Body of pancreas (tissue), 4 donors: ENCODE measurements at places on chromosomes 12 and 14.

DNA sequence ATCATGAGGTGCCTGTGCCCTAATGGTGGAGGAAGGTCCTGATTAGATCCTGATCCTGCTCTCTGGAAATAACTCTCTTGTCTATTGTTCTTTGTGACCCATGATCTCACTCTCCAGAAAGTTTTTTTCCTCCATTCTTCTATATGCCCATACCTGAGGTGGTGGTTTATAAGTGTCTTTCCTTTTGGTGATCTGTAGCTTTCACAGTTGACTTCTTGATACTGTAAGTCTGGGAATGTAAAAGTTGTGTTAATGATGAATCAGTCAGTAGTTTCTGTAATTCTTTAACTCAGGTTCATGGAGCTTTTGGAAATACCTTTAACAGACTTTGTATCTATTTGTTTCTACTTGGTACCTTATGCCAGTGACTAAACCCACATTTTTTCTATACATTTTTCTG, 444.0 kb upstream of the FLRT2 start:
- no peak for DNase-seq

DNA sequence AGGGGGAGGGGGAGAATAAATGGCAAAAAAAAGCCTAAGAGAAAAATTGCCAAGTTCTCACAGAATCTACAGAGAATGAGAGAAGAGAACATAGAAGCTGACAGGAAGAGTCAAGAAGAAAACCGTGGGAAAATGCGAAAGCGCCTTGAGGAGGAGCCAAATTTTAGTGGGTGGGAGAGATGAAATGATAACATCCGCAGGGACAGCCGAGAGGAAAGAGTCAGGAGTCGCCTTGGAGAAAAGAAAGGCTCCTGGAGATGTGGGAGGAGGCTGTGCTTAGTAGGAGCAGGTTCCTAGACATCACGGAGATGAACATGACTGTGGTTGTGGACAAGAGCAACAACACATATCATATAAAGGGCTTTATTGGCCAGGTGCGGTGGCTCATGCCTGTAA, 49.4 kb downstream of the PHLDA1 start:
- no peak for DNase-seq

DNA sequence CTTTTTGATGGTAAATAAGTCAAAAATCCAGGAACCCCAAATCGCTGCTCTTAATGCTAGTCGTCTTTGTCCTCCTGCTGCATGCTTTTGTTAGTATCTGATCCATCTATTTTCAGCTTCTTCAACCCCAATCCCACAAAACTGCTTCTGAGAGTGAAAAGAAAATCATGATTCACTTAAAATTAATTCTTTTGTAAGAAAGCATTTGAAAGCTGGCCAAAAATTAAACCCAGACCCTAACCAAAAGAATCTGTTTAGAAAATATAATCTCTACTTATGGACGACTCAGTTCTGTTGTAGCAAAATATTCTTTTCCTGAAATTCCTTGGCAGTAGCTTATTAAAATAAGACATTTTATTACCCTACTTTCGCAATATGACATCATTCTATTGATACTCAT, 443.6 kb upstream of the SYT1 start:
- DNase-seq: no peak

- no peak for DNase-seq
Observed at GRCh38 chr14:38280081-38280480, 24.2 kb upstream of the CLEC14A start.

- no peak for DNase-seq
Observed at GRCh38 chr12:106582641-106583230, at the start of gene RFX4. Gene RFX4 (plus strand): TSS chr12:106583004. CDS start chr12:106583321, 317 bp downstream.

GRCh38 chr14:105851716-105852377, 325.5 kb downstream of the TMEM121 start:
- DNase-seq: no peak

- DNase-seq: no peak
Observed at GRCh38 chr12:16003460-16003859, 92.3 kb downstream of the DERA start.

DNA sequence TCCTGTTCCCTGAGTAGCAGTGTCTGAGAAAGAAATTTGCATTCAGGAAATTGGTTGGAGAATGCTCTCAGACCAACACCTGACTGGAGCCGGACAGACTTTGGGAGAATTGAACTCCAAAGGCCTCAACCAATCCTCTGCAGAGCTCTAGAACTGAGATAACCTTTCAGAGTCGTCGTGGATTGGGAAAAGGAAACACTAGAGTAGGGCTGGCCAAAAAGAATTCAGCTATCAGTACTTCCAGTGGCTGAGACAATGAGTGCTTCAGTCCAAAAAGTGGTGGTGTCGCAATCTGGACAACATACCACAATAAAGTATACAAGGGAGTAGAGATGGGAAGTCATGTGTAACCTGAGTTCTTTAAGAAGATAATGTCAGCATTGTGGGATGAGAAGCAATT, 377.1 kb downstream of the SLC16A7 start:
- DNase-seq: no peak

DNA sequence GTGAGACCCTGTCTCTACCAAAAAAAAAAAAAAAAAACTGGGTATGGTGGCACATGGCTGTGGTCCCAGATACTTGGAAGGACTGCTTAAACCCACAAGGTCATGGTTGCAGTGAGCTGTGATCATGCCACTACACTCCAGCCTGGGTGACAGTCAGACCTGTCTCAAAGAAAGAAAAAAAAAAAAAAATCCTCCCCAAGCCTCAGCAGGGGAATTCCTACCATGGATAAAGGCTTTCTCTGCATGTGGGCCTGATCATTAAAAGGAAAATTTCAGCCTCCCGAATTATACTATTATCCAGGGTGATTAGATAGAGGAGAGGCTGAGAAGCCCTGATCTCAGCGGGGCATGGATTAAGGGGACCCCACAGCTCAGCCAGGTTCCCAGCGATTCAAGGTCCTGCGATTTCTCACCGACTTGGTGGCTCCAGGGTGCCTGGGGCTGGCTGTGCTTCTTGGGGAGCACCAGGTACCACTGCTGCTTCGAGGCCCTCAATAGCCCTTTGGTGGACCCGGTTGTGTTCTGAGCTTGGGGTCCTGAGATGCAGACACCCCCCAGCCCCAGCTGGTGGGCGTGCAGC, 5.6 kb downstream of the SH2B3 start:
- no peak for DNase-seq

- no peak for DNase-seq
Observed at GRCh38 chr12:57366315-57366714, 64.5 kb downstream of the R3HDM2 start.

GRCh38 chr12:132170094-132170636, 25.9 kb downstream of the NOC4L start:
- DNase-seq: no peak

GRCh38 chr14:100471441-100472093, 115.7 kb downstream of the BEGAIN start:
- no peak for DNase-seq

DNA sequence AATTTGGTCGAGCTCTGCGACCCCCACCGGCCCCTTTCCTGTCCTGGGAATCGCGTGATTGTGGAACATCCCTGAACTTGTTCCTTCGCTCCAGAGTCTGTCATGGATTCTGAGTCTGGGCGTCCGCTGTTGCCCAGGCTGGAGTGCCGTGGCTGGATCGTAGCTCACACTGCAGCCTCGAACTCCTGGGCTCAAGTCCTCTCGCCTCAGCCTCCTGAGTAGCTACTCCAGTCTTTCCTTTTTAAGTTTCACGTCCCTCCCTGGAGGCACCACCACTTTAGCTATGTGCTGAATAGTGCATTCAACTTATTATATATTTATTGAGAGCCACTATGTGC, 698 bp downstream of the ACOT6 start:
- no peak for DNase-seq

DNA sequence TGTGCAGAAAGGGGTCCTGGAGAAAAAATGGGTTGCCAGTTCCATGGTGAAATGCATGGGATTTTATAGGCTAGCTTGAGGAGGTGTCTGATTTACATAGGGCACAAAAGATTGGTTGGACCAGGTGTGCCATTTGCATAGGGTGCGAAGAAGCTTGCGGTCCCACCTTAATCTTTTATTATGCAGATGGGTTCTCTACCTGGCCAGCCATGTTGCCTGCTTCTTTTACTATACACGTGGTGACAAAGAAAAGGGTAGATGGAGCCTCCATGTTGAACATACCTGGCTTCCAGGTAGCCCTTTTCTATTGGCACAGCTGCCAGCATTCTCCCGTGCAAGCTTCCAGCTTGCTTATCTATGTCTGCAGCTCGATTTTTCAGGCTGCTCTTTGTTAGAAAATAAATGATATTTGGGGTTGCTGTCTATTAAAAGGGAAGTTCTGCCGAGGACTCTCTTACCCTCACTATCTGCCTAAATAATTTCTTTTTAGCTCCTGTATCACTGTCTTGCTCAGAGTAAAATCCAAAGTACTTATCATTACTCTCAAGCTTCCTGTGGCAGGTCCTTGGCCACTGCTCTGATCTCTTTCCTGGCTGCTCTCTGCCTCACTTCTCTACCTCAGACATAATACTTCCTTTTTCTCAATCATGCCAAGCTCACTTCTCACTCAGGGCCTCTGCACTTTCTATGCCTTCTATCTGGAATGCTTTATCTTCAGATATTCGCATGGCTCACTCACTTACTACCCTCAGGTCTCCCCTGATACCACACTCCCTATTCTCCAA, 216.0 kb upstream of the DAAM1 start:
- DNase-seq: no peak

DNA sequence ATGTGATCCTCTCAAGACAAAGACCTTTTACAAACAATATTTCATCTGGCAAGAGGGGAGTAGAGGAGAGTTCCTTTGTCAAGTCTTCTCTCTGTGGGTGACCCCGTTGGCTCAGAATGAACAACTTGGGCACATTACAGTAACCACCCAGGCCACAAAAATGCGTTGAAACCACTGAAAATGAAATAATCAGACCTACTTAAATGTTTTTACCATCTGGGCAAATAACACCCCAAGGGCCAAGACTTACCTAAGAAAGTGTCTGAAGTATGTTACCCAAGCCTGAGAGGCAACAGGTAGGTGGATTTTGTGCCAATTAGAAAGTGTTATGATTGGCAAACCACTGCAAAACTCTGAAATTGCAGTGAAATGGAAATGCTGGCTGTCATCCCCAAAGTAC, 1.3 kb downstream of the TC2N start:
- no peak for DNase-seq

- no peak for DNase-seq
Observed at GRCh38 chr12:1915082-1915968, 3.1 kb downstream of the CACNA2D4 start.

GRCh38 chr12:34126239-34126641, 103.9 kb downstream of the ALG10 start:
- DNase-seq: no peak

GRCh38 chr14:101788016-101788635, 26.6 kb downstream of the PPP2R5C start:
- DNase-seq: no peak

GRCh38 chr12:45464699-45465098, 248.8 kb downstream of the ANO6 start:
- DNase-seq: no peak

GRCh38 chr12:63212316-63212715, 61.3 kb upstream of the AVPR1A start:
- DNase-seq: no peak

GRCh38 chr14:26173581-26174110, 424.2 kb downstream of the NOVA1 start:
- no peak for DNase-seq

- peak; percentile 90 for DNase-seq
Observed at GRCh38 chr12:64780531-64781279, 21.5 kb upstream of the GNS start.

DNA sequence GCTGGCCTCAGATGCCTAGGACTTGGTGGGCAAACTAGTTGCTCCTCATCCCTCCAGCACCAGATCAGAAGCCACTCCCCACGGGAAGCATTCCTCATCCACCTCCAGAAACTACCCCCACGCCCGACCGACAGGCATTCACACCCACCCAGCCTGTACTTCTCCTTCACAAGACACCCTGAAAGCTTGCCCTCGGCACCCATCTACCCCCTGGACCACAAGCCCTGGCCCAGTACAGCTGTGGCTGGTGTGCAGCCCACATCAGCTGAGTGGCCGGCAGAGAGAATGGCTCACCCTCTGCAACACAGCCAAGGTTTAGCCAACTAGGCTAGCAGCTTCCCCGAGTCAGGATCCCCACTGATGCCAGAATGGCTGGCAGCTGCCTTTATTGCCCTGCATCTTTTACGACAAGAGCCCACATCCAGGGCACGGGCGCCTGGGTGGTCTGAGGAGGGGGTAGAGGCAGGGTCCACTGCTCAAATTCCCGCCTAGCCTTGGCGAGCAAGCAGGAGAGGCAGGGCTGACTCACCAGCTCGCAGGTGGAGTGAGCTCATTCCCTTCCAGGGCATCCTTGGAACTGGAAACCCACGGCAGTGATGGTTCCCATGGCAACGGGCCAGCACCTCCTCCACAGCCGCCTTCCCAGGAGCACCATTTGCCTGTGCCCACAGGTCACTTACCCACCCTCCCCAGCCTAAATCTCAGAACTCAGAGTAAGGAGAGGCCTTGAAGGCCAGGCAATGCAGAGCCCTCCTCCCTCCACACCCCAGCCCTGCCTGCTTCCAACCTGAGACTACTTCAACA, 17.1 kb downstream of the ACTN1 start:
- DNase-seq: no peak

- no peak for DNase-seq
Observed at GRCh38 chr12:47396902-47397663, 308.7 kb downstream of the RPAP3 start.

DNA sequence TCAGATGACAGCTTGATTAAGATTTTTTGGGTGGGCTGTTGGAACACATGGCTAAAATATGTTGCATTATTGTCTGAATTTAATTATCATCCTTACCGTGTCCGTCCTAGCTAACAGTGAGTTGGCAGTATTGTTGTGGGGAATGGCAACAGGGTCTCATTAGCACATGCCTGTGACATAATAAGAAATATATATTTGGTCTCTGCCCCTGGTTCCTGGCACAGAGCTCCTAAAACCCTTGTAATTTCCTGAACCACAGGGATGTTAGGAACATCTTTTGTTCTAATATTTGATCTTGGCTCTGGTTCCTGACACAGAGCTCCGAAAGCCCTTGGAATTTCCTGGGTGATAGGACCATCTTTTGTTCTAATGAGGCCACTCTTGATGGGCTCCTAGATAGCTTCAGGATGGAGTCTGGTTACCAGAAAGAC, 76.0 kb downstream of the SYNE2 start:
- no peak for DNase-seq

GRCh38 chr14:99589031-99589441, 15.0 kb downstream of the CCDC85C start:
- DNase-seq: no peak

- no peak for DNase-seq
Observed at GRCh38 chr14:36451310-36452065, 68.5 kb downstream of the NKX2-1 start.

- no peak for DNase-seq
Observed at GRCh38 chr12:49260166-49260565, 4.7 kb upstream of the TUBA1C start.

- peak; percentile 47 for DNase-seq
Observed at GRCh38 chr14:55354500-55354899, 57.1 kb downstream of the ATG14 start.

DNA sequence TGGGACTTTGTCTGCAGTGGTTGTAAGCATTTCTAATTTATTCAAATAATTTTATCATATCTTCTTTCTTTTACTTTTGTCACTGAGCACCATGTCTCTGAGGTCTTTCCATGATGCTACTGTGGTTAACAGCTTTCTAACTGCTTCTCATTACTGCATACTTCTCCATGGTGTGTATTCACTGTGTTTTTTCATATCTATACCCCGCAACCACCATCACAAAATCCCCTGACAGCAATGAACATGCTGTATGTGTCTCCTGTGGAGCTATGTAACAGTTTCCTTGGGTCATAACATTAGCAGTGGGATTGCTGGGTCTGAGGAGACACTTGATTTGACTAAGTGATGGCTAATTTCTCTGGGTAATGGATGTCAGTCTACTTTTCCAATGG, 29.2 kb upstream of the CHST11 start:
- DNase-seq: no peak

GRCh38 chr14:20794644-20795369, 7.8 kb downstream of the RNASE1 start:
- no peak for DNase-seq
